Osteocyte (in vitro differentiated cells): ENCODE measurements at places on chromosomes 13 and 19.

DNA sequence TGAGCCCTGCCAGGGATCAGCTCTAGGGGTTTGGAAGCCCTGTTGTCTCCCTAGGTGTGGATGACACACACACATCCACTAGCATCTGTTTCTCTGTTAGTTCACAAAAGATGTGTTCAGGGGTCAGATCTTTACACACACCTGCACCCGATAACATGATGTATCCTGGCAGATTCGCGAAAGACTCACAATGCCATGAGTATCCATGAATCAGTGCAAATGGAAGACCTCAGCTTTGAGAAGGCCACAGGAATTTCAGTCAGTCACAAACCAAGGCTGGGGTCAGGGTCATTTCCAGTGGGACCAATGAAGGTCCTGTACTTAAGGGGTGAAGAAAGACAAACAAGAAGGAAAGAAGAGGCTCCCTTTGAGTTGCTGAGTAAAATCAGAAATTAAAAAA lies 898.2 kb downstream of the UQCRFS1 start:
- H3K4me1 ChIP-seq: peaks cover 25% of the 10 kb centered on the region
- no peaks in the 10 kb centered on the region for H3K36me3 ChIP-seq
- DNase-seq: no peak

- no peaks in the 10 kb centered on the region for H3K27me3 ChIP-seq
- H3K36me3 ChIP-seq: no peaks in the 10 kb centered on the region
- peaks cover 9% of the 10 kb centered on the region for H3K4me1 ChIP-seq
- H3K27ac ChIP-seq: no peak overlapping the region
- H3K4me3 ChIP-seq: no peak overlapping the region
- peak; percentile 69 for DNase-seq
Measured at GRCh38 chr13:112783135-112783977, 93.5 kb downstream of the ATP11A start.

GRCh38 chr19:45451131-45451849 lies 16.5 kb upstream of the FOSB start:
- peaks cover 47% of the 10 kb centered on the region for H3K4me1 ChIP-seq
- peak overlapping the region; percentile 99 for H3K27ac ChIP-seq
- H3K4me3 ChIP-seq: peak overlapping the region; percentile 85
- no peaks in the 10 kb centered on the region for H3K27me3 ChIP-seq
- DNase-seq: no peak

DNA sequence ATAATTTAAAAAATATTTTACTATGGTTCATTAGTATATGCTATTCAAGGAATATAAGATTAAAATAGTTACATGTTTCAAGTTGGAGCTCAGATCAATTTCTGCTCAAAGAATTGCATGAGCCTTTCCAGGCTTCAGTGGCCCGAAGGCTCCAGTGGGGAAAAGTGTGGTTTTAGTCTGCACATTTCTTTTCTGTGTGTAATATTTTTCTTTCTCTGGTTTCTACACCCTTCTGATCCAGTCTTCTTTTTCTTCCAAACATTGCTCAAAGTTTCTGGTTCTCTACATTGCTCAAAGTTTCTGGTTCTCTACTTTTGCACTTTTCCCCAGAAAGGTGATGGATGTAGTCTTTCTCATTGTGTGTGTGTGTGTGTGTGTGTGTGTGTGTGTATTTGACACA lies 64.7 kb upstream of the OXGR1 start:
- H3K4me1 ChIP-seq: peaks cover 31% of the 10 kb centered on the region
- H3K36me3 ChIP-seq: peaks cover 2% of the 10 kb centered on the region
- no peak for DNase-seq
- peak overlapping the region; percentile 75 for H3K27ac ChIP-seq

DNA sequence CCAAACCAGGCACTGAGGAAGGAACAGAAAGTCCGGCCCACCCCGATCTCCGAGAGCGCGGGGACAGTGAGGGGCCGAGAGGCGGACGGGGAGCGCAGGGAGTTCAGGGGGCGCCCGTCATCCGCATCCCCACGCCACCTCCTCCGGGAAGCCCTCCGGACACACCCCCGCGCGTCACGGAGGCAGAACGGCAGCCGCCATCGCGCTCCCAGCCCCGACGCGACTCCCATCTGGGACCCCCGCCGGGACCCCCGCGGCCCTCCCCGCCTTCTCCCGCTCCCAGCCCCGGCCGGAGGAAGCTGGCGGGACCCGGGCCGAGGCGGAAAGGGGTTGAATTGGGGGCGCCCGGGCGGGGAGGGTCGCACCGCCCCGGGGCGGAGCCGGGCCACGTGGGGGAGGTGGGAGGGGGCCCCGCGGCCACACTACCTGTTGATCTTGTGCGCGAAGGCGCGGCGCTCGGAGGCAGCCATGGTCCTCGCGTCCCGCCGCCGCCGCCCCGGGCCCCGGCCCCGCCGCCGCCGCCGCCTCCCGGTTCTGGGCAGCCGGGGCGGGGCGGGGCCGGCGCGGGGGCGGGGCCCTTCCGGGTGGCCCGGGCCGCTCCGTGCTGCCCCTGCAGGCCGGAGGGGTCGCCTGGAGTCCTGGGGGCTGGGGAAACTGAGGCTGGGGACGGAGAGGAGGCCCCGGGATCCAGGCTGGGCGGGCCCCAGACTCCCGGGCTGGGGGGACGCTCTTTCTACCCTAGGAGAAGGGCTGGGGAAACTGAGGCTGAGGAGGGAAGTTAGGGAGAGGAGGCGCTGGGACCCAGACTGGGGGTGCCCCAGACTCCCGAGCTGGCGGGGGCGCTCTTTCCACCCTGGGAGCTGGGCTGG lies at the start of gene DOCK6:
Gene DOCK6, minus strand, starts transcription at position 554 of the 869 bp plus-strand sequence. Its CDS starts 84 bp downstream, at position 470.
- DNase-seq: no peak
- H3K4me1 ChIP-seq: peaks cover 21% of the 10 kb centered on the region
- no peaks in the 10 kb centered on the region for H3K27me3 ChIP-seq
- peak within 1 kb of the TSS; percentile 84 for H3K27ac ChIP-seq

DNA sequence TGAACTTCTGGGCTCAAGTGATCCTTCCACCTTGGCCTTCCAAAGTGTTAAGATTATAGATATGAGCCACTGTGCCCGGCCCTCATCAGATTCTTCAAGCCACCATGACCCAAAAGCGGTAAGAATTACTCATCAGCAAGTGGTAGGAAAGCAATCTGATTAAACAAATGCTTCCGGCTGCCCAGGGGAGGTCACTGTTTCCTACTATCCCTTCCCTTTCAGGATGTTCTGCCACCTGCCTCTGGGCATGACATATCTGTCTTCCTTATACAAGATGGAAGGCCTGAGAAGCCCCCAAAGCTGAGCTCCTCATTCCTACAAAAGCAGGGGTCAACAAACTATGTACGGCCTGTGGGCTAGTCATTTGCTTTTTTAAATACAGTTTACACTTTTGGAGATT lies 7.0 kb downstream of the ABHD8 start:
- peak overlapping the region; percentile 14 for H3K27ac ChIP-seq
- H3K36me3 ChIP-seq: no peaks in the 10 kb centered on the region
- no peak overlapping the region for H3K4me3 ChIP-seq

DNA sequence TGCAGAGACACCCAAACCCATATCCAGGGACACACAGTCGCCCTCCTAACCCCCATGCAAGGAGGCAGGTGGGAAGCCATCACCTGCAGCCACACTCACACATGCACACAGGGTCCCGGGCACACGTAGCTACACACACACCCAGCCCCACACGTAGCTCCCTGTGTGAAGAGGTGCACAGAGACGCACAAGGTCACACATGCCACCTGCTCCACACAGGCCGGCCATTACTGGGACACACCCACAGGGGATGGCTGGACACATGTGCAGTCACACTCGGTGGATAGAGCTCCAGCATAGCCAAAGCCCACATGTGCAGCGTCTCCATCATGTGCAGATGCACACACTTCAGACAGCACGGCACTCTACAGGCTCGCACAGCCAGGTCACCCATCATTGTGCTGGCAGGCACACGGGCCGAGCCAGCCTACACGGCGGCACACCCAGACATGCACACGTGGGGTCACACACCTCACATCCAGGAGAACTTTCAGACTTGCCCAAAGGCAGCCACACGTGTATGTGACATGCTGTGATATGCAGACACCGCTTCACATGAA lies 1.1 kb downstream of the ZNF835 start:
- H3K27me3 ChIP-seq: no peaks in the 10 kb centered on the region
- no peaks in the 10 kb centered on the region for H3K36me3 ChIP-seq
- no peak overlapping the region for H3K27ac ChIP-seq
- no peak overlapping the region for H3K4me3 ChIP-seq
- H3K4me1 ChIP-seq: no peaks in the 10 kb centered on the region
- DNase-seq: no peak

- H3K27ac ChIP-seq: peak overlapping the region; percentile 47
- peaks cover 48% of the 10 kb centered on the region for H3K36me3 ChIP-seq
- H3K4me1 ChIP-seq: peaks cover 4% of the 10 kb centered on the region
- DNase-seq: no peak
Measured at GRCh38 chr13:95793018-95793555, 116.1 kb downstream of the DNAJC3 start.

GRCh38 chr19:48445256-48445605 lies 552 bp upstream of the GRWD1 start:
- H3K4me3 ChIP-seq: peak overlapping the region; percentile 92
- peaks cover 20% of the 10 kb centered on the region for H3K36me3 ChIP-seq
- no peak for DNase-seq
- peaks cover 14% of the 10 kb centered on the region for H3K4me1 ChIP-seq
- peak overlapping the region; percentile 99 for H3K27ac ChIP-seq
- H3K27me3 ChIP-seq: no peaks in the 10 kb centered on the region

DNA sequence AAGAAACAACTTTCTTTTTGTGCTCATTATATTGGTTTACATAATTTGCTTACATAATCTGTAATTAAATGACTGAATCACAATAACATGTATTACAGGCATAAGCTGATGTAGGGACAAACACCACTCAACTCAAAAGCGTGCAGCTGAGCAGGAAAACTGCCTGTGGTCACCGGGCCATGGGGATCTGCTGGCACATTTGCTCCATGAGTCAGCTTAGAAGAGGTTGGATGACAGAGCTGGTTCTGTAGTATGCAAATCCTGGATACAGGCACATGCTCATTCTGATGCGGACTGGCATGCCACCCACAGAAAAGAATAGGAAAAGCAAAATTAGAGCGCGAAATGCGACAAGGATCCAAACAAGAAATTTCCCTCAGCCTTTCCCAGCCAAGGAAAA lies 128.6 kb downstream of the USP12 start:
- H3K27ac ChIP-seq: peak overlapping the region; percentile 93
- H3K36me3 ChIP-seq: no peaks in the 10 kb centered on the region
- peaks cover 73% of the 10 kb centered on the region for H3K4me1 ChIP-seq
- DNase-seq: peak; percentile 91

DNA sequence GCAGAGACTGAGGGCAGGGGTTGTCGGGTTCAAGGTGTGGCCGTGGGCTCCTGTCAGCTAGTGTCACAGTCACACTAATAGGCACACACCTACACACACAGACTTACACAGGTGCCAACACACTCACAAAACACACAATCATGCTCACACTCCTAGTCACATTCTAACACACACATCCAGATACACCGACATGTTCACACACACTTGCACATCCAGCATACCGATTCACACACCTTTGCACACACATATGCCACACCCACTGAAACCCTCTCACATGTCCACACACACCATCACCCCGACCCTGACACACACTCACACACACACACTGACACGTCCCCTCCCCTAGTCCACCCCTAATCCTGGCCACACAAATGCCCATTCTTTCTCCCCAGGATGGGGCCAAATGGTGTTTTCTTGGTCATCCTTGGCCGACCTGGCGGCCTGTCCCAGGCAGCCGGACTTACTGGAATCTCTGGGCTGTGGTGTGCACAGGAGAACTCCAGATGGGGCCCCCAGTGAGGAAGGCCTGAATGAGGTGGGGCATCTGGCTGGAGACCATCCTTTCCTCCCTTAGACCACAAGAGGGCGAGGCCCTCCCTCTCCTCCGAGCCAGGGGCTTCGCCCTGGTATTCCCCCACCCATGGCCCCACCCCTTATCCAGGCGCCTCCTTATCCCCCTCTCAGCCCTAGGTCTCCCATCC lies 19.1 kb upstream of the PNMA8B start:
- H3K4me3 ChIP-seq: no peak overlapping the region
- H3K27ac ChIP-seq: no peak overlapping the region
- DNase-seq: no peak
- peaks cover 2% of the 10 kb centered on the region for H3K36me3 ChIP-seq
- H3K4me1 ChIP-seq: peaks cover 8% of the 10 kb centered on the region
- peaks cover 7% of the 10 kb centered on the region for H3K27me3 ChIP-seq

GRCh38 chr13:50128428-50128931 lies 113.2 kb downstream of the KCNRG start:
- H3K27me3 ChIP-seq: peaks cover 34% of the 10 kb centered on the region
- no peak overlapping the region for H3K27ac ChIP-seq
- no peak overlapping the region for H3K4me3 ChIP-seq
- no peak for DNase-seq
- peaks cover 51% of the 10 kb centered on the region for H3K4me1 ChIP-seq

- no peak overlapping the region for H3K4me3 ChIP-seq
- no peak for DNase-seq
- H3K27me3 ChIP-seq: no peaks in the 10 kb centered on the region
- peaks cover 4% of the 10 kb centered on the region for H3K4me1 ChIP-seq
- H3K36me3 ChIP-seq: peaks cover 30% of the 10 kb centered on the region
Measured at GRCh38 chr19:15114153-15114540, 6.9 kb downstream of the SYDE1 start.

DNA sequence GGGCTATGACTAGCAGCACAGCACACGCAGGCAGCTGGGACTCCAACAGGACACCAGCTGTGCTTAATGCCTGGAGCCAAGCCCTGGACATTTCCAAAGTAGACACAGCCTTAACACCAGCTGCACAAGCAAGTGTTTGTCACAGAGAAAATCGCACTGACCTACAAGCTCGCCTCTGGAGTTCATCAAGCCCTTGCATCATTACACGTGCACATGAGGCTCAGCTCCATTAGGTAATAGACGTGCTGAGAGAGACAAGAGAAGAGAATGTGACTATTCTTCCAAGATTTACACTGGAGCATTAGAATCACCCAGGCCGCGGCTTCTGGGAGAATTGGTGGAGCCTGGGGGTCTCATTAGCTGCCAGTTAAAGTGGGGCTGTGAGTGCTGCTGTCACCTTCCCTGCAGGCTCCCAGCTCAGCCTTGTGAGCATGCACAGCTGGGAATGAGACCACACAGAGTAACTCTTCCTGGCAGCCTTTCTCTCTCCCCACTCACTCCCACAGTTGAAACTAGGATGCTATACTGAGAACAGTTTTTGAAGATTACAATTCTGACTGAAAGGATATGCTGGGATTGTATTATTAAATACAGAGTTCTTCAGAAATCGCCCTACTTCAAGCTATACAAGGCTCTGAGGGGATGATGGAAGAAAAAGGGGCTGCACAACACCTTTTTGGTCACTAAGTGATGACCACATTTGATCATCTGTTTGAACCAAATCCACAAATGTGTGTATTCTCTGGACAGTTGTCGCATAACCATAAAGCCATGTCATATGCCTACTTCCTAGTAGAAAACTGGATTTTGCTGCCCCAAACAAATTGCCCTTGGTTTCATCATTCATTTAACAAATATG lies 10.5 kb downstream of the STOML3 start:
- H3K4me3 ChIP-seq: no peak overlapping the region
- peak overlapping the region; percentile 4 for H3K27ac ChIP-seq
- H3K4me1 ChIP-seq: peaks cover 5% of the 10 kb centered on the region
- peaks cover 28% of the 10 kb centered on the region for H3K27me3 ChIP-seq
